ENCODE measurements at places on chromosomes 3 and 15.

DNA sequence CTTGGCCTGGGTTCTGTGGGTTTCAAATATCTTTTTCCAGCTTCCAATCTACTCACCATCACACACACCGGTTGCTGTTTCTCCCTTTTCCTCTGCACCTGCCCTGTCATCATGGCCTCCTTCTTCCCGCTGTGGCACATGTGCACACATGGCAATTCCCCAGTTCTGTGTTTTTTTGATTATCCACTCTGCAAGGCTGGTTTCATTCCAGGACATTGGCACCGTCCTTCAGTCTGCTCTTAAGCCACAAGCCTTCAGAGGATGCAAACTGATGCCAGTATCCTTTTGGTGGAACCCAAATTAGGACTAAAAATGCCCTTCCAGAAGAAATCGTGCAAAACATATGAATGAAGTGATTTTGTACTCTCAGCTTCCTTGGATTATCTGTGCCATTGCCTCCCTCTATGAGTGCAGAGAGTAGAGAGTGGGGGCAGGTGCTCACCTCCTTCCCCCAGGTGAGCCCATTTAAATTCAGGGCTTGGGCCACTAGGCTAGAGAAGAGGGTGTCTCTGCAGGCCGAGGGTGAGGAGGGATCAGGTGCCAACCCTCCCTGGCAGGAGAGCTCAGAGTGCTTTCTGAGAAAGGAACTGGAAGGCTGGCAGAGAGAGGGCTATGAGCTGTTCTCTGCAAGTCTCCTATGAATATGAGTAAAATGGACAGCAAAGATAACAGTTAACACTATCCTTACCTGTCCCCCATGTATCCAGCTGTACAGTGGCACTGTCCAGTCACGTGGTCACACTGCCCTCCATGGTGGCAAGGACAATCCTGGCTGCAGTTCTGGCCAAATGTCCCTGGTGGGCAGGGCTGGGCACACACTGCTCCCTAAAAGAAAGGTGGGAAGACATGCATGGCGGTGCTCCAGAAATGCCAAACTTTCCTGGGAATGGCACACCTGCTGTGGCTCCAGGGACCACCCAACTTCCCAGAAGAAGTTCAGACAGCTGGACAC, 100.8 kb downstream of the RAB11A start:
- DNase-seq, result no peak

DNA sequence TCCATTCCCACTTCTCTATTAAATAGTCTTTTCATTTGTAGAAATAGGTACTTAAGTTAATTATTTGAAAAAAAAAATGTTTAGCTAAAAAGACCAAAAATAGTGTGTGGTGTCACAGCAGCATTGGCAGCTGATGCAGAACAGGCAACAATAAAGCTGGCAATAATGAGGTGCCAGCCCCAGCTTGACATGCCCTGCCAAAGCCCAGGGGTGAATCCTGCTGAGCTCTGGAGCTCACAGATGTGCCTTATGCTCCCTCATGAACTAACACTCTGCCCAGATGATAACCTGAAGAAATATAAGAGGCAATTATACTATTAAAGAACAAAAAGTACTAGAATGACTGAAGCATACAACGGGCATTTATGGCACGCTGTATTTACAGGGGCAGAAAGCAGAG, 63.8 kb downstream of the IGSF11 start:
- no peak for DNase-seq

- DNase-seq, result no peak
These were observed 8.7 kb downstream of the PXK start for GRCh38 chr3:58341376-58341775.

DNA sequence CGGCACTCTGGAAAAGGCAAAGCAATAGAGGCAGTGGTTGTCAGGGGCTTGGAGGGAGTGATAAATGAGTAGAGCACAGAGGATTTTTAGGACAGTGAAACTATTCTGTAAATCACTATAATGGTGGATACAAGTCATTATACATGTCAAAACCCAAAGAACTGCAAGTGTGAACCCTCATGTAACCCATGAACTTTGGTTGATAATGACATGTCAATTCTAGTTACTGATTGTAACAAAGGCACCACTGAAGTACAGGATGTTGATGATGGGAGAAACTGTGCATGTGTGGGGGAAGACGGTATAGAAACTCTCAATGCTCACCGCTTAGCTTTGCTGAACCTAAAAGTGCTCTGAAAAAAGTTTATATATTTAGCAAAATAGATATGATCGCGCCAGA, 36.0 kb downstream of the BTLA start:
- no peak for DNase-seq

DNA sequence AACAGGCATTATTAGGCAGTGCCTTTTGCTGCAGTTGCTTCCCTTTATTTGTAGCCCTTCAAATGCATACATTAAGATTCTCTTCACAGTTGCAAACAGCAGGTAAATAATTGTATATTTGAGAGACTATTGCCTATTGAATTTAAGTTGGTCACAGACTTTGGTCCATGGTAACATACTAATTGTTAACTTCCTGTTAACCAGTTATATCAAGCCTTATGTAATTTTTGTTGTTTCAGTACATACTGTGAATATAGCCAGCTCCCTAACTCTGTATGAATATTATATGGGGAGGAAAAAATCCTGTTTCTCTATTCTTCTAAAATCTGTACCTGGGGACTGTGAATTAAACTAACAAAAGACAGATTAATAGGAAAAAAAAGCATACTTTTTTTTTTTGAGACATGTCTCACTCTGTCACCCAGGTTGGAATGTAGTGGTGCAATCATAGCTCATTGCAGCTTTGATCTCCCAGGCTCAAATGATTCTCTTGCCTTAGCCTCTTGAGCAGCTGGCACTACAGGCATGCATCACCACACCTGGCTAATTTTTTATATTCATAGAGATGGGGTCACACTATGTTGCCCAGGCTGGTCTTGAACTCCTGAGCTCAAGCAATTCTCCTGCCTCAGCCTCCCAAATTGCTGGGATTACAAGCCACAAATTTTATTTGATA, 53.2 kb downstream of the CHL1 start:
- no peak for DNase-seq

GRCh38 chr15:31442699-31443111, 116.1 kb downstream of the KLF13 start:
- peak; percentile 59 for DNase-seq

DNA sequence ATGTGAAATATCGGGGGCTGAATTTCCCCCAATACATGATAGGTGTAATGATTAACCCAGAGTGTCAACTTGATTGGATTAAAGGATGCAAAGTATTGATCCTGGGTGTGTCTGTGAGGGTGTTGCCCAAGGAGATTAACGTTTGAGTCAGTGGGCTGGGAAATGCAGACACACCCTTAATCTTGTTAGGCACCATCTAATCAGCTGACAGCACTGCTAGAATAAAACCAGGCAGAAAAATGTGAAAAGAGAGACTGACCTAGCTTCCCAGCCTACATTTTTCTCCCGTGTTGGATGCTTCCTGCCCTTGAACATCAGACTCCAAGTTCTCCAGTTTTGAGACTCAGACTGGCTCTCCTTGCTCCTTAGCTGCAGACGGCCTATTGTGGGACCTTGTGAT, 247.8 kb downstream of the OTOL1 start:
- no peak for DNase-seq

DNA sequence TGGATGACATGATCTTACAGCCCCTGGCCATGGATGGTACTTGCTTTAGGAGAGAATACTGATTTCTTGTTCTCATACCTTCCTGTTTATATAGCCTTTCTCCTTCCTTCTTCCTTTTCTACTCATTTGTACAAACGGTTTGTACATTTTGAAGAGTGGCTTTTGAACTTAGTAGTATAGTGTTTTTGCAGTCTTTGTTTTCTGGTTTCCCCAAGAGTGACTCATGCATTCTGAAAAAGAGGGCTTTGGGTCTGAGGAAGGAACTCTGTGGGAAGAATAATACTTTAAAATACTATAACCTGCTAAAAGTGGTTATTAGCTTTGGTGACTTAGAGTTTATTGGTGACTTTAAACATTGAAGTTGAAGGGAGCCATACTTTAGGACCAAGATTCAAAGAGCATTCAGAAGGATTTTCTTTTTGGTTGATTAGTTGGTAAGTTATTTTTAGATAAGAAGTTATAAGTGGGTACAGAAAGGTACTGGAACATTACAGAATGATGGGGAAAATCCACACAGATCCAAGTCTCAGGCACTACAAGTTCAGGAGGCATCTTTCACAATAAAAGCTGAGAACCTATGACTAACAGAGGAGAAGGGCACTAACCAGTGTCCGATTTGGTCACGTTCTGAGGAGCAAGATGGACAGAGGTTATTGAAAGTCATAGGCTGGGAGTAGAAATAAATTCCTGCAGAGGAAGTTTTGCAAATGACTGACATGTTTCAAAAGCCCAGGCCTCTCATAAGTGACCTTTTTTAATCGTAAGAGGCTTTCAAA, 369.6 kb upstream of the AZI2 start:
- no peak for DNase-seq

GRCh38 chr3:84825817-84826216, 133.0 kb upstream of the CADM2 start:
- no peak for DNase-seq

- DNase-seq, result no peak
These were observed 34.5 kb downstream of the P3H2 start for GRCh38 chr3:190086191-190086590.

- DNase-seq, result peak; percentile 11
These were observed 172.9 kb upstream of the TBC1D5 start for GRCh38 chr3:17915341-17915740.

DNA sequence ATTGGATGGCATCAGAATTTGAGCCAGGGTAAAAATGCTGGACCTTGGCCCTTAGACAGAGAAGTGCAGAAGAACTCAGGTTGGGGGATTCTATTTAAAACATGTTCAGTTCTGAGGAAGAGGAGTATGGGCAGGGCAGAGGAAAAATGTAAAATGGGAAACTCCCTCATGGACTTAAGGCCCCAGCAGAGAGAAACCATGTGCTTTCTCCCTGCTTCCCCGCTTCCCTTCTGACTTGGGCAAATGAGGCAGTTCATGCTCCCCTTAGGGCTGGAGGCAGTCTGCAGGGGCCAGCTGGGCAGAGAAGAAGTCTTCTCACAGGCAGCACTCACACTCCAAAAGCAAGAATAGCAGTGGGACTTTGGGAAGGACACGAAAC, 9.9 kb upstream of the NUDT16 start:
- DNase-seq, result no peak

DNA sequence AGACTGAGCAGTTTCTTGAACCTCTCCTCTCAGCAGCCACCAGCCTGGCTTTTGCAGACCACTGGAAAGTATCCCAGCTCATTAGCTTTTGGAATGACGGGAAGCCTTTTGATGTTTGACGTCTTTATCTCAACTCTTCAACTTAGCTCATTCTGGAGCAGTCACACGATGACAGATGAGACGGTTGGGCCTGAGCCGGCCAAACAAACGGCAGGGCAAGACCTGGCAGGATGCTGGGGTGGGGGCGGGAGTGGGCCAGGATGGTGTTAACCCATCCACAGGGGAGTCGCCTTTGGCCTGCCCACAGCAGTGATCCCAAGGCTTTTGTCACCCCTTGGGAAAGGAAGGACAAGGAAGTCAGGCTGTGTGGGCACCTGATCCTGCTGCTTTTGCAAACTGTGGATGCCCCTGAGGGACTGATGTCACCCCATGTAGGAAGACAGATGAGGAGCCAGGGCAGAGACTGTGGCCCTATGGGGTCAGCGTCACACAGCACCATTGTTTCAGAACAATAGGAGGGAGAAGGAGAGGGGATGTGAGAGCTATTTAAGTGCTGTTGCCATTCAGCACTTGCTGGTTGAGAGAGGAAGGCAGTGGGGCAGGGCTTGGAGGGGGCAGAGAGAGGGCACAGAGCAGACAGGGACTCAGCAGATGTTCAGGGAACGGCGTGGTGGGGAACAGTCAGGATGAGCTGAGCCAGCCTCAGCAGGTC, 121.9 kb upstream of the CTDSPL start:
- DNase-seq, result no peak

GRCh38 chr3:16658004-16658924, 53.0 kb upstream of the DAZL start:
- no peak for DNase-seq

DNA sequence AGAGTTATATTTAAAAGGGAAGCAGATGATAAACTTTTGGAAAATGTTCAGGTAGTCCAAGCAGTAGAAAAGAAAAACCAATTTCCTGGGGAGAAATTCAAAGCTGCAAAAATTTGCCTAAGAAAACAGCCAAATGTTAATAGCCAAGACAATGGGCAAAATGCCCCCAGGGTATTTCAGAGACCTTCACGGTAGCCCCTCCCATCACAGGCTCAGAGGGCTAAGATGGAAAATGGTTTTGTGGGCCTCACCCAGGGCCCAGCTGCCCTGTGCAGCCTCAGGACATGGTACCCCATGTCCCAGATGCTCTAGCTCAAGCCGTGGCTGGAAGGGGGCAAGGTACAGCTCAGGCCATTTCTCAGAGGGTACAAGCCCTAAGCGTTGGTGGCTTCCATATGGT, 391.0 kb downstream of the ZIC4 start:
- no peak for DNase-seq

- no peak for DNase-seq
These were observed 148.8 kb downstream of the ALDH1A2 start for GRCh38 chr15:57916695-57917094.

DNA sequence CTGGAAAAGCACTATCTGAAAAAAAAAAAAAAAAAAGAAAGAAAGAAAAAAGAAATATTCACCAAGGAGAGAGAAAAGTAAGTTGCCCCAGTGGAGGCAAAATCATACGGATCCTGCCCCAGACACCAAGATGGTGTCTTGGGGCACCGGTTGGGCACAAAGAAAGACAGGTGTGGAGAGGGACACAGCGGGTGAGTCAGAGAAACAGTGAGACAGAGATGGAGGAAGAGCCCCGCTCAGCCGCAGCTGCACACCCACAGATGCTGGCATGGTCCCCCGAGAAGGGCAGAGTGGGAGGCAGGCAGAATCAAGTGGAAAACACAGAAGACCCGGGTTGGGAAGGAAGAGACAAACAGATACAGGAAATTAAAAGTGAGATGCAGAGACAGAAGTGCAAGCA, 129.7 kb upstream of the SMAD3 start:
- no peak for DNase-seq

GRCh38 chr15:40932649-40933516, 3.7 kb downstream of the DLL4 start:
- no peak for DNase-seq

DNA sequence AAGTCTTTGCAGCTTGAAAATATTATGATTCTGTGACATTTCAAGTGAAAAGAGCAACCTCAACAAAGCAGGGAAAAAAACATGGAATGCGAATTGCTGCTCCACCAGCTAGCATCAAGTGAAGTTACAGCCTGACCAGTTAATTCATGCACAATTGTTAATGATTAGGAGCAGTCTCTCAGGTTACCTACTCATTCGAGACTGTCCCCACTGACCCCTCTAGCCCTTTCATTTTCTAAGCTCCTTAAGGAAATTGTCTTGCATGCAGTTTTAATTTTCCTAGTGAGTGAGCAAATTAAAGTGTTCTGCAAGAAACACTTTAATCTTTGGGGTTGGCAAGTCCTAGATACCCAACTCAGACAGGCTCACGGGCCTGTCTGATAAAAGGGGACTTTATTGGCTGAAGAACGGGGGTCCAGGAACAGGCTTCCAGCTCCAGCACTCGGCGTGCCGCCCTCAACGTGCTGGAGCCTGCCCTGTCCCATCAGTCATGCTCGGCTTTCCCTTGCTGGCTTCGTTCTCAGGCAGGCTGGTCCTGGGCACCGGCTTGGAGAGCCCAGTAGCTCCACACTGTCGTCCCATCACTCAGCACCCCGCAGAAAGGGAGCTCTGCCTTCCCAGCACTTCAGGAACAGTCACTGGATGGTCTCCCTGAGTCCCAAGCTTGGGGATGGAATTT, 18.3 kb downstream of the PODXL2 start:
- DNase-seq, result no peak

GRCh38 chr3:100400419-100400779, 490 bp downstream of the TOMM70 start:
- peak; percentile 9 for DNase-seq

GRCh38 chr3:29307295-29307694, 26.4 kb downstream of the RBMS3 start:
- no peak for DNase-seq

- DNase-seq, result no peak
These were observed 32.6 kb downstream of the STT3B start for GRCh38 chr3:31565288-31565687.

All from A172 (cell line).